ENCODE measurements at places on chromosomes 4 and X. TPM values are rescaled to one million over a fixed set of nuclear protein-coding genes. Genes with fewer than 3 reads are reported as not detected.

- no peaks in the 10 kb centered on the region for H3K36me3 ChIP-seq
- H3K4me3 ChIP-seq: no peak overlapping the region
- DNase-seq: no peak
Observed at GRCh38 chr4:26076000-26076587, 162.1 kb downstream of the SMIM20 start.

- H3K4me3 ChIP-seq: peak within 1 kb of the TSS; percentile 68
- no peaks in the 10 kb centered on the region for H3K27me3 ChIP-seq
- H3K27ac ChIP-seq: peak within 1 kb of the TSS; percentile 76
- no peaks in the 10 kb centered on the region for H3K36me3 ChIP-seq
- no peaks in the 10 kb centered on the region for H3K4me1 ChIP-seq
- peak; percentile 37 for DNase-seq
Observed at GRCh38 chrX:103585411-103586313, at the start of gene TCEAL4. Gene TCEAL4 (plus strand): TSS chrX:103585515. CDS start chrX:103586676, 1,161 bp downstream.

DNA sequence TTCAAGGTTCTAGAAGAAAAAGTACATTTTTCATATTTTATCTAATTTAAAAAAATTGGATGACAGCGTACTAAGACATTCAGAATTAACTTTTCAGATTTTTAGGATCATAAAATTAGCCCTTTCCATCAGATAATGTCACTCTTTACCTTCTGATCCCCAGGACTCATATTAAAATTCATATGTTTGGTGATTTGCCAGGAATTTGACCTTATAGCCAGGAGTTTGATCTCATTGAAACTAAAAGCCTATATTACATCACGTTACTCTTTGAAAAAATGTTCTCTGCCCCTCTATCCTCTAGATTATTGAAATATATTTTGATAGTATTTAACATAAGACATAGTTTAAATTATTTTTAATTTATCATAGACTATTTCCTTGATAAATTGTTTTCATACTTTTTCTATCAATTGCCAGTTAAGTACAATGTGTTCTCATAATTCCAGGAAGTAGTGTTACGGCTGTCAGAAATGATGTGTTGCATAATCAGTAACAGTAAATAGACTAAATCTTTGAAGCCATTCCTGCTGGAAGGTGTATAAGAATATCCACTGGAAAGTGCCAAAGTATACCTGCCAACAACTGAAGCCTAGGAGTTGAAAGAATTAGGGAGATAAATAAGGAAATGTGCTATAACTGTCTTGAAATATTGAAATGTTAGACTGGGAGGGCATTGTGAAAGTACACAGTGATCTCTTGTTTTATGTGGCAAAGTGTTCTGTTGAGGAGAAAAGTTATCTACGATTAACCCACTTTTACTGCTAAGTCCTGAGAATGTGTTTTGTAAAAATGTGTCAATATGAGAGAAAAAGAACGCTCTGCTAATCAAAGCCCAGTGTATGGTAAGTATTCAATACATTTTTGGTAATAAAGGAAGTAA lies 32.9 kb upstream of the PDGFC start:
- no peak overlapping the region for H3K4me3 ChIP-seq
- H3K27me3 ChIP-seq: no peaks in the 10 kb centered on the region
- H3K36me3 ChIP-seq: no peaks in the 10 kb centered on the region
- no peak for DNase-seq
- peak overlapping the region; percentile 30 for H3K27ac ChIP-seq

DNA sequence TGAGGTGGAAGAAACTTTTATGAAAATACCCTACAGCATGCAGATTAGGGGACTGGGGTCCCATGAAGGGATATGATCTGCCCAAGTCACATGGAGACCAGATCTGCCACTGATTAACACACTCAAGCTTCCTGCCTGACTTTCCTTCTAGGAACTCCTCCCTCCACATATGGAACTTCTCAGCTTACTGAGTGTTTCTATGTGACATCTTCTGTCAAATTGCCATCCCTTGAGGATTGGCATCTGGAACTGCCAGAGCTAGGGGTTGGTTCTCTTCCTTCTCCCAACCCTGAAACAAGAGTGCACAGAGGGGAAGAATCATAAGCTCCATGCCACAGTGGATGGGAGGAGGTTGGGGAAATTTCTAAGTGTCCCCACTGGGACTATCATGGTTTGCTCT lies 150.6 kb upstream of the MBNL3 start:
- H3K27ac ChIP-seq: no peak overlapping the region
- H3K36me3 ChIP-seq: no peaks in the 10 kb centered on the region
- no peaks in the 10 kb centered on the region for H3K27me3 ChIP-seq
- no peak for DNase-seq

Gene CCDC120
- total RNA-seq: 1.5 TPM

Gene PCDH10
- not detected for total RNA-seq

Gene NDST4
- total RNA-seq: not detected

- no peak overlapping the region for H3K27ac ChIP-seq
- peak; percentile 62 for DNase-seq
- peaks cover 2% of the 10 kb centered on the region for H3K4me1 ChIP-seq
- H3K36me3 ChIP-seq: no peaks in the 10 kb centered on the region
- H3K27me3 ChIP-seq: no peaks in the 10 kb centered on the region
Observed at GRCh38 chr4:147842573-147842972, 110.7 kb downstream of the ARHGAP10 start.

DNA sequence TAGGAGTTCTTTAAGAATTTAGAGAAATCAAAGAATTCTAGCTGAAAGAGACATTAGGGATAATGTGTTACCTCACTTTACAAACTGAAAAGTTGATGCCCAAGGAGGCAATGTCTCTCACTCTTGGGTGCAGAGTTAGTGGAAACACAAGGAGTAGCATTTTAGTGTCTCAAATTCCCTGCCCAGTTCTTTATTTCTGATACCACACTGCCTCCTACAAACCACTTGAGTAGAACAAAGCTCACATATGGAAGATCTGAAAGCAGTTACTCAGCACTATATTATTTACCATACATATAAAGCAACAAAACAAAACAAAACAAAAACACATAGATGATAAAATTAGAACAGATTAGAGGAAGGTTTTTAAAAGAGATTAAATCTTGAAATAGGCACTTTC lies 124.2 kb downstream of the REELD1 start:
- H3K27me3 ChIP-seq: no peaks in the 10 kb centered on the region
- H3K36me3 ChIP-seq: no peaks in the 10 kb centered on the region
- no peak overlapping the region for H3K4me3 ChIP-seq
- H3K4me1 ChIP-seq: peaks cover 14% of the 10 kb centered on the region
- no peak overlapping the region for H3K27ac ChIP-seq

- H3K36me3 ChIP-seq: no peaks in the 10 kb centered on the region
- DNase-seq: no peak
- H3K27me3 ChIP-seq: no peaks in the 10 kb centered on the region
- H3K4me3 ChIP-seq: peak overlapping the region; percentile 55
- peak overlapping the region; percentile 62 for H3K27ac ChIP-seq
Observed at GRCh38 chrX:67546496-67547423, 2.9 kb downstream of the AR start.

DNA sequence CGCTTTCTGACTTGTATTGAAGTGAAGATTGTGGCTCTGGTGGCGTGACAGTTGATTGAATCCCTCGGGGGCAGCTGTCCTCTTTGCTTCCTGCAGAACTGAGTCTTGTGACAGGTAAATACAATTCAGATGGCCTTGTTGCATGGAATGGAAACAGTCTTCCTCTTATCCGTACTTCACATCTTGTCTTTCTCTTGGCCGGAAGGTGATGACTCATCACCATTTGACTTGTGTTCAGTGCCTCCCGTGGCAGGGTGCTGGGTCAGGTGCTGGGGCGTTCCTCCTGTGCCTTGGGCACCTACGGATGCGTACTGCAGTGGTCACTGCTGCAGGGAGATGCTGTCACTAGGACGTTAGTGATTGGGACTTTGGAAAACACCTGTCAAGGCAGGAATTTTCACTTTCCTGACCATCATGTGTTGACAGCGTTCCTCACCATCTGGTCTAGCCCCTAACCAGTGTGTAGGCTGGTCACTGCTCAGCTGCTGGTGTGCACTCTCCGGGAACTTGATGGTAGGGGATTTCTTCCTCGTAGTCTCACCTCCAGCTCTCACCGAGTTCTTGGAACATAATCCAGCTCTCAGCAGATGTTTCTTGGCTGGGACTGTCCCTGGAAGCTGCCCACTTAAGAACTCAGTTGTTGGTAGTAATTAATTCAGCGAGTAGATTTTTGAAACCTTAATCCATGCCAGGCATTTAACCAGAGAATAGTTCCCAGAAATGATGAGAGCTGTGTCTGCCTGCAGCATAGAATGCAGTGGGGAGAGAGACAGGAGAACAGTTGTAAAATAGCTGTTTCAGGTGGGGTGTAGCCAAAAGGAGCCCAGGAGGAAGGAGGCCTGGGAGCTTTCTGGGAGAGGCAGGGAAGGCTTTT lies 7.2 kb downstream of the TBC1D14 start:
- no peaks in the 10 kb centered on the region for H3K36me3 ChIP-seq
- H3K4me3 ChIP-seq: no peak overlapping the region
- no peak for DNase-seq
- H3K27me3 ChIP-seq: no peaks in the 10 kb centered on the region
- H3K4me1 ChIP-seq: peaks cover 3% of the 10 kb centered on the region
- H3K27ac ChIP-seq: no peak overlapping the region

- DNase-seq: no peak
- no peaks in the 10 kb centered on the region for H3K27me3 ChIP-seq
- no peak overlapping the region for H3K4me3 ChIP-seq
- no peak overlapping the region for H3K27ac ChIP-seq
- H3K36me3 ChIP-seq: peaks cover 44% of the 10 kb centered on the region
Observed at GRCh38 chr4:5629542-5629941, 78.8 kb downstream of the EVC2 start.

Gene SSX2B
- total RNA-seq: not detected

Gene CDX4
- total RNA-seq: not detected

DNA sequence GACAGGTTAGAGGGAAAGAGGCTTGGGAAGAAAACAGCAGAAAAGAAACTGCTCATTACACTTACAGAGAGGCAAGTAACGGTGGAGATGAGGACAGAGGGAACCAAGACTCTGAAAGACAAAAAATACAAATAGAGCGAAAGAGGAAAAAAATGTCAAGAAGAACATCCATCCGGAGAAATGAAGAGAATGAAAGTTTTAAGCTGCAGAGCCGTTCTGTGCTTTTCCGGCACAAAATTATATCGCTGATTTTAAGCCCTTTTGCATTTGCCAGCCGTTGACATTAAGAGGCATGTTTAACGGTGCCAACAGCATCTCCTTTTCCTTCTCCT lies 236 bp downstream of the PCDH10 start:
- peaks cover 93% of the 10 kb centered on the region for H3K27me3 ChIP-seq
- peak overlapping the region; percentile 33 for H3K4me3 ChIP-seq
- DNase-seq: no peak
- no peak overlapping the region for H3K27ac ChIP-seq
- H3K36me3 ChIP-seq: no peaks in the 10 kb centered on the region
- peaks cover 65% of the 10 kb centered on the region for H3K4me1 ChIP-seq

Measured in heart right ventricle (tissue), 16 donors.